ENCODE measurements at places on chromosomes 7 and 10.

GRCh38 chr7:128361411-128362379 lies at the start of gene PRRT4:
Gene PRRT4 (minus strand): TSS chr7:128361690.
- peak; percentile 48 for DNase-seq

DNA sequence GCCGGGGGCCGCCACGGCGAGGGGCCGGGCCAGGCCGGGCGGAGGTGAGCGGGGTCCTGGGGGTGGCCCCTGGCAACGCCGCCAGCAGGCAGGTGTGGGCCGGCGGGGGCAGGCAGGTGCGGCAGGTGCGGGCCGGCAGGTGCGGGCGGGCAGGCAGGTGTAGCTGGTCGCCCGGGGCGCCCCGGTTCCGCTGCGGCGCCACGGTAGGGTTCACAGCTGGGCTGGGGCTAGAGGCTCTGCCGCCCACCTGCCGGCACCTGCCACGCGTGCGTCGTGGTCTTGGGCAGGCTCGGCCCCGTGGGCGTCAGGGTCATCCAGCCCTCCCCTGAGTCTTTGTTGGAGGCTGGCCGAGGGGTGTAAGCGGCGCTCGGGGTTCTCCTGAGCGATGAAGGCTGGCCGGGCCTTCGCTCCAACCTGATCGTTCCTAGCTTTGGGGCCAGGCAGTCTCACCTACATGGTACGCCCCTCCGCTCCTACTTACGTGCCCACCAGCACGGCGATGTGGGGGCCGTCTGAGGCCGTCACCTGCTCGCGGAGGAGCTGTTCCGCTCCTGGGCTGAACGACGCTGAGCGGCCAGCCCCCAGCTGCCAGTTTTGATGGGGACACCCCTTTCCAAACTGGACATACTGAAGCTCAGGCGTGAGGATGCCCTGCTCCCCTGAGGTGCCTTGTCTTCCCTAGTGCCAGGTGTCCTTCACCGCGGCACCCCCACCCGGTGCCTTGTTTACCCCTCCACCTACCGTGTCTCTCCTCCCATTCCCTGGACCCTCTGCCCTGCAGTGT lies 493 bp downstream of the ZMIZ2 start:
- no peak for DNase-seq

DNA sequence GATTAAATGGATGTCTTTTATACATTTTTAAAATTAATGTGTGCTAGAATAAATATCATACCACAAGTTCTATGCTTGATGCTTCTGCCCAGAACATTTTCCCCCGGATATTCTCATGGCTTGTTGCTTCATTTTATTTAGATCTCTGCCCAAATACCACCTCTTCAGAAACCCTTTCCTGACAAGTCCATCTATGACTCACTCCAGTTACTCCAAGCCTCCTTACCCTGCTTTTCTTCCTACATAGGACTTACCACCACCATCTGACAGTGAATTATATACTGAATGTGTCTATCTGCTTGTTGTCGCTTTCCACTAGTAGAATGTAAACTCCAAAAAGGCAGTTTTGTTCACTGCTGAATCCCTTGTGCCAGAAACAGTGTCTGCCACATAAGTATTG lies 19.1 kb upstream of the ERVW-1 start:
- no peak for DNase-seq

DNA sequence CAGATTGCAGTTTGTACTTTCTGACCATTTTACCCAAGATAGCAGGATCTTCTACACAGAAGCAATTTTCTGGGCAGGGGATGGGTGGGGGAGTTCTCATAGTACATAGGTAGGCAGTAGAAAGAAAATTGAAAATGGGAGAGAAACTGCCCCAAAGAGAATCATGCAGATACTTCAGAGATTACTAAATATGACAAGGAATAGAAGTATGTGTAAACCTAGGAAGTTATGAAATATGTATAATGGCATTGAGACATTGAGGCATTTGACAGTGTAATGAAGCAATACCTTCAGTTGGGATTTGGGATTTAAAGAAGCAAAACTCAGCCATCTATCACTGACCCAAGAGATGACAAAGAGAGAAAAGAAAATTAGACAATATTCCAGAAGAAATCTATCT lies 233.0 kb downstream of the PTN start:
- no peak for DNase-seq

- DNase-seq: no peak
Observed at GRCh38 chr10:1308173-1308961, 252.2 kb downstream of the WDR37 start.

GRCh38 chr7:70699271-70699670 lies 432.7 kb upstream of the GALNT17 start:
- DNase-seq: no peak

DNA sequence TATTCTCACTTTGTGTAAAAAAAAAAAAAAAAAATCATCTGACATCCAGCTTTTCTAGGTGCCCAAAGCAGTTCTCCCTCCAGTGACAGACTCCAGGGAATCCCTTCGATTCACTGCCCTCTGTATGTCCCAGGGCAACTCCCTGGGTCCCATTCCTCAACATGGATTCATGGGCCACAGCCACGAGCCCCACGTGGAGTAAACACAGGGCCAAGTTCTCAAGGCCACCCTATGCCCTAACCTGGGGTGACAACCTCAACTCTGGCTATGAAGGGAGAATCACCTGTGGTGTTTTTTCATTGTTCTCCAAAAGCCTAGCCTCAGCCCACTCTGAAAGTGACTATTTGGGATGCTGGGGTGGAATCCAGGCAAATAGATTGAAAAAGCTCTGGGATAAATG lies 3.4 kb downstream of the BNIP3 start:
- DNase-seq: no peak

DNA sequence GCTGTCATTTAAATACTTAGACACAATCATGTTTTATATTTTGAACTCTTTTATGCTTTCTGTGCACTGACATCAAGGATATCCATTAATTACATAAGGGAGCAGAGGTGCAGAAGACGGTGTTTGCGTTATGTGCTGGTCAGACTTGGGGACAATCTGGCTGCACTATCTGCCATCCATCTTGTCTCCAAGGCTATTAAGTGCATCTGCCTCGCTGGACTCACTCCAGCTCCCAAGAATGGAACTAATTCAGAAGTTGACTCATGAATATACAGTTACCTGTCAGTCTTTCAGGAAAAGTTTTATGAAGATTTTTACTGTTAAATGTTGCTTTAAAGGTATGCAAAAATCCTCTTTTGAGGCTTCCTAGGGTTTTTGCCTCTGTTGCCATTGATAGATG lies 391.0 kb downstream of the SUGCT start:
- no peak for DNase-seq

DNA sequence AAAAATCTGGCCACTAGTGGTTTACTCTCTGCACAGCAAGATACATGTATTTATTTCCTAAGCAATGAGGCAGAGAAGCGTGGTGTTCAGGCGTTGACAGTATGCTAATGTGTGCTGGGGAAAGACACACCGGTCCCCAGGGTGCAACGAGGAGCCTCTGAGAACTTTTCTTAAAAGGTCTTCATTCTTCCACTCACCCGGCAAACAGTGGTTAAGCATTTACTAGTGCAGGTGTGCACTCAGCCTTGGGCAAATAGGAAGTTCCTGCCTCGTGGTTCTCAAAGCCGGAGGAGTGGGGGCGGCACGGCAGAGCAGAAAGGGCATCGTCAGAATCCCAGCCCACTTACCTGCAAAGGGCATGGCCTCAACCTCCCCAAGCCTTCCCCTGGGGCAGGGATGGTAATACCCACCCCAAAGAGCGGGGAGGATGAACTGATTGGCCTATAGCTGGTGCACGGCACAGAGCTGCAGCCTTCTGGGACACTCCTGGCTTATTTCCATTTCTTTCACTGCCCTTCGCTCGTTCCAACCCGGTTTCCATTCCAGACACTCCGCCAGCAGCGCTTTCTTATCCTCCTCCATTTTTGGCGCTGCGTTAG lies 184.3 kb upstream of the CTBP2 start:
- DNase-seq: no peak

DNA sequence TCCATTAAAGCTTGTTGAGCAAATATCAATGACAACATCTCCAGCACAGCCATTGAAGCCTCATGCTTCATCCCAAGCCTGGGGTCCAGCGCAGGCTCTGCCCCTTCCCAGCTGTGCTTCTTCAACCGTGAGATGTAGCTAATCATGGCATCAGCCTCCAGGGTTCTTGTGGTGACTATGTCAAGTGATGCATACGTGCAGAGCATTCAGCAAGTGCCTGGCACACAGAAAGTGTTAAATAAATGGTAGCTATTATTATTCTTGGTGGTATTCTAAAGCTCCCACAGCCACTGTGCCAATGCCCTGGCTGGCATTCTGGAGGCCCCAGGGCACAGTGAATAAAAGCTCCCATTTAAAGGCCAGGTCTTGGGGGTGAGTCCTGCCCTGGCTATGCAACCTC lies 146.6 kb downstream of the WDR11 start:
- no peak for DNase-seq

- DNase-seq: no peak
Observed at GRCh38 chr10:91556691-91557566, 75.9 kb downstream of the PPP1R3C start.

DNA sequence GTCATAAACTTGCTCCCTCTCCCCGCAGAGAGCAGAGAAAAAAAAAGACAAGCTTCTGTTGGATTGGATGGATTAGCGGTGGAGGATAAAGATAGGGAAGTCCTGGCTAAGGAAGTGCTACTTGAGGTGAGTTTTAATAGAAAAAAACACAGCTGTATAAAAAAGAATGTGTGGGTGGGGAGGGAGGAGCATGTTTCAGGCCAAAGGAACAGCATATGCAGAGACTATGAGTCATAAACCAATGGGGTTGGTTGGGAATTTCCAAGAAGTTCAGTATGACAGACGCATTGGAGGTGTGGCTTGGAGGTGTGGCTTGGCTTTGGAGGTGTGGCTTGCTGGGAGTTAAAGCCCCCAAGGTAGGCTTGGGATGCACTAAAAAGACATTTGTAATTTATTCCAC lies 103.0 kb upstream of the LSM8 start:
- DNase-seq: no peak

GRCh38 chr10:34216348-34216945 lies 598.6 kb downstream of the PARD3 start:
- DNase-seq: no peak

GRCh38 chr7:143846692-143847091 lies 55.3 kb downstream of the TCAF1 start:
- DNase-seq: no peak

DNA sequence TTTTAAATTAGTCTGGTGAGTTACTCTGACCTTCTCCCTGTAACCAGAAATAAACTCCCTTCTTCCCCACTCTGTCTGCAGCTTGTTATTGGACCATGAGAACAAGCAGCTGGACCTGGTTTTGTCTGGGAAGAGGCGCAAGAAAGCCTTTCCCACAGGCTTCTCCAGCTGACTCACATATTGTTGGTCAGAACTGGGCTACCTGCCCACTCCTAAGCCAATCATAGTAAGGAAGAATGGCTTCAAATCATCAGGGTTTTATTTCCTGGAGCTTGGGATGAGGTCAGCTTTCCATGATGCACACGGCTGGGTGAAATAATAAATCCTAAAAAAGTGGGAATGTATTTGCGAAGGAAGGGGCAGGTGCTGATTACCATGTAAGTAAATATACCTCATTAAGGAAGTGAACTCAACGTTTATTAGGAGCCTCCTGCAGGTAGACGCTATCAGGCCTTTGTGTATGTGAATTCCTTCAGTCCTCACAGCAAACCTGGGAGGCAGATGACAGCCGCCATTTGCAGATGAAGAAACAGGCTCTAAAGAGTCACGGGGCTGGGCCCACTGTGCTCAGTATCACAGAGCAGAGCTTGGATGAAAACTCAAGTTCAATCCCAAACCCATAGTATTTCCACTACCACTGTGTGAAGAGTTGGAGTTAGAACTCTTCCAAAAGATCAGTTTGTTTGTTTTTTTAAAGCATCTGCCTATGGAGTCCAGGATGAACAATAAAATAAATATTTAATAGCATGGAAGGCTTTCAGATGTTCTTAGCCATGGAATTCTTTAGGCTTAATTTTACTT lies 32.8 kb downstream of the IL15RA start:
- DNase-seq: no peak

DNA sequence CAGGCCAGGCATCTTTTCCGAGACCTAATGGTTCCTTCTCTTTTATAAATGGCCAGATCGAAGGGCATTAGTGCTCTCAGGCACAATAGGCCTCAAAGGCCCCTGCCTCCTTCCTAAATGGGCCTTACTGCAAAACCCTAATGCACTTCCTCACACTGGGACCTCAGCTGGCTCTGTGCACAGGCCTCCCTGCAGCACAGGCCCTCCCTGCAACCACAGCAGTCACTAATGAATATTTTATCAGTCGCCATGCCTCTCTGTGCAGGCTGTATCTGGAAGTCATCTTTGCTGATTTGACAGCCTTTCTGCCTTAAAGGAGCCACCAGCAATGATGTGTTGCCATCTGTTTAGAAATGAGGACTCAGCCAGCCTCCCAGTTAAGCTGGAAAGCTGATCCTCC lies 54.9 kb upstream of the SDK1 start:
- no peak for DNase-seq

GRCh38 chr7:99551334-99551733 lies 580 bp downstream of the FAM200A start:
- DNase-seq: no peak

GRCh38 chr7:135889823-135890222 lies 87.3 kb downstream of the MTPN start:
- DNase-seq: no peak

DNA sequence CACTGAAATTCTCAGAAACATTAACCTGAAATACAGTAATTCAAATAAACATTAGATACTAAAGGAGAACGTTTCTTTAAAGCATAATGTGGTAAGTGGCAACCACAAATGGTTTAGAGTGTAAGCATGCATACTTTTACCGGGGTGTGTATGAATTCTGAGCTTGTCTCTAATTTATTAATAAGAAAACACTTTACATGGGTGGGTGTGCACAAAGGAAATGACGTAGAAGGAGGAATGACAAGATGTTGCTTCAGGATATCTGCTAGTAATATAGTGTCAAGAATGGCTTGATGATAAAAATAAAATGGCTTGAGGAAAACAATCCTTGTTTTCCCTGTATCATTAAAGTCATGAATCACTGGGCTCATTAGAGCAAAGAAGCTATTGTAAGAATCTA lies 92.5 kb downstream of the ARL4A start:
- DNase-seq: no peak

- DNase-seq: no peak
Observed at GRCh38 chr7:36209814-36210183, 56.7 kb downstream of the EEPD1 start.

DNA sequence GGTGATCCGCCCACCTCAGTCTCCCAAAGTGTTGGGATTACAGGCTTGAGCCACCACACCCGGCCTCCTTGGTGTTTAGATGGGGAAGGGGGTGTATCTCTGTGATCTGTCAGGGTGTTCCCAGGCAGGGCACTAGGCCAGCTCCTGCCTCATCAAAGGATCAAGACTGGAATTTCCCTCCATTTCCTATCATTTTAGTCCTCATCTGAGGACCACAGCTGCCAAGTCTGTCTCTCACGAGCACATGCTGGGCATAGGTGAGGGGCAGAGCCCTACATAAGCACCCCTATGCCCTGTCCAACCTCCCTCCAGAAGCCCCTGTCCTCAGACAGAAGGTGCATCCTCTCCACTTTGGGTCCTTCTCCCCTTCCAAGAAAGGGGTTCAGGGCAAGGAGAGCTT lies 19.5 kb downstream of the TRIM56 start:
- no peak for DNase-seq

- no peak for DNase-seq
Observed at GRCh38 chr10:98076086-98076485, 45.7 kb upstream of the CRTAC1 start.

GRCh38 chr10:129703287-129704137 lies 236.5 kb downstream of the MGMT start:
- no peak for DNase-seq

- no peak for DNase-seq
Observed at GRCh38 chr7:154231732-154232131, 179.5 kb downstream of the DPP6 start.

GRCh38 chr7:14973712-14974428 lies 71.3 kb upstream of the DGKB start:
- no peak for DNase-seq

GRCh38 chr10:80356563-80356988 lies at the start of the genes DYDC1 and DYDC2:
Gene DYDC1 (minus strand): TSS chr10:80356755. CDS start chr10:80352601, 4,154 bp downstream.
Gene DYDC2 (plus strand): TSS chr10:80356781. CDS start chr10:80362444, 5,663 bp downstream.
- DNase-seq: peak; percentile 18

Data from activated CD4-positive, alpha-beta T cell treated with anti-CD3 and anti-CD28 coated beads, Interleukin-2, amount 50 U/mL, for 1 hour (primary cell).